ENCODE measurements at places on chromosomes 11 and 22.
A peak's percentile ranks its signal among the peaks of the same experiment; 100 is the strongest.

GRCh38 chr22:39959640-39960447, at the start of gene TMA7B:
TSS of gene TMA7B (plus strand) at chr22:39960397. CDS start at chr22:39964375, 3,978 bp downstream.
- peak; percentile 59 for DNase-seq

DNA sequence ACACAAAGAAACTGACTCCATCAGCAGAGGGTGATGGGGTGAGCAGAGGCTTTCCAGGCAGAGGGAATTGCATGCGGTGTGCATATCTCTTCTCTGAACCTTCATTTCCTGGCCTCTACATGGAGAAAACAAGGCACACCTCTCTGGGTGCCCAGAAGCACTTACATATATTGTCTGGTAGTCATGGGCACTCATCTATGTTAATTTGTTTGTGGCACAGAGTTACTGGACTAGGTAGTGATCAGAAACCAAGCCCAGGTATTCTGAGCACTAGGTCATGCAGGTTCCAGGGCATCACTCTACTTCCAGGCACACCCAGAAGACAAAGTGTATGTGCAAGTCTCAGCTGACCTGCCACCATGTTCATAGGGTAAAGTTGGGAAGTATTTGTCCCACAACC, 56.5 kb downstream of the FZD4 start:
- DNase-seq: no peak

- no peak for DNase-seq
These were observed 16.2 kb upstream of the LDLRAD3 start for GRCh38 chr11:35927682-35928081.

DNA sequence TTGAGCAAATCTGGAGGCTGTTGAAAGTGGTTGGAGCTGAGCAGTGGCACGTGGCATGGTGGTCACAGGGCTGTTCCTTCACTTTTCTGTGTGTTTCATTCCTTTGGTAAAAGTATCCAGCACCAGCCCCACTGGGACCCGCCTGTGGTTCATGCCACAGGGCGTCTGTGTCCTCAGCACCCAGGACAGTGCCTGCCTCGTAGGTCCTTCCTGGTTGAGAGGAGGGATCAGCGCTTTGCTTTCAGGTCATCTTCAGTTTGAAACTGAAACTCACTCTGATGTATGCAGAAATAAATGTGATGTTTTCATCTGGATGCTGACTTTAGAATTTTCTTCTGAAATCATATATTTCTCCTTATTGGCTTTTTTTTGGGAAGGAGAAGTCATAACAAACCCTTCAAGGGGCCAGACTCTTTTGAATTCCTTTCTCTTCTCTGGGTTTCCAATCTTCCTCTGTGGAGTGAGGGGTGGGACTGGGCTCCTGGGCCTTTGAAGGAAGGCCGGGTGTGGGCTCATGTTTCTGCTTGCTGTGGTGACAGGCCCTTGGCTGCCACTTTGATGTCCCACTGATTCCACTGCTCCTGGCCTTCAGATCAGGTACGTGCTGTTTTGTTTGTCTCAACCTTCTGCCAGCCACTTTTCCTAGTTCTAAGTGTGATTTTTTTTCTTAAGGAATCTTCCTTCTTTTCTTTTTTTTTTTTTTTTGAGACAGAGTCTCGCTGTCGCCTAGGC, 26.2 kb downstream of the TBC1D22A start:
- peak; percentile 49 for DNase-seq

GRCh38 chr11:95108159-95108611, 18.5 kb downstream of the ENDOD1 start:
- no peak for DNase-seq

- no peak for DNase-seq
These were observed 33.4 kb downstream of the MRTFA start for GRCh38 chr22:40603088-40603605.

DNA sequence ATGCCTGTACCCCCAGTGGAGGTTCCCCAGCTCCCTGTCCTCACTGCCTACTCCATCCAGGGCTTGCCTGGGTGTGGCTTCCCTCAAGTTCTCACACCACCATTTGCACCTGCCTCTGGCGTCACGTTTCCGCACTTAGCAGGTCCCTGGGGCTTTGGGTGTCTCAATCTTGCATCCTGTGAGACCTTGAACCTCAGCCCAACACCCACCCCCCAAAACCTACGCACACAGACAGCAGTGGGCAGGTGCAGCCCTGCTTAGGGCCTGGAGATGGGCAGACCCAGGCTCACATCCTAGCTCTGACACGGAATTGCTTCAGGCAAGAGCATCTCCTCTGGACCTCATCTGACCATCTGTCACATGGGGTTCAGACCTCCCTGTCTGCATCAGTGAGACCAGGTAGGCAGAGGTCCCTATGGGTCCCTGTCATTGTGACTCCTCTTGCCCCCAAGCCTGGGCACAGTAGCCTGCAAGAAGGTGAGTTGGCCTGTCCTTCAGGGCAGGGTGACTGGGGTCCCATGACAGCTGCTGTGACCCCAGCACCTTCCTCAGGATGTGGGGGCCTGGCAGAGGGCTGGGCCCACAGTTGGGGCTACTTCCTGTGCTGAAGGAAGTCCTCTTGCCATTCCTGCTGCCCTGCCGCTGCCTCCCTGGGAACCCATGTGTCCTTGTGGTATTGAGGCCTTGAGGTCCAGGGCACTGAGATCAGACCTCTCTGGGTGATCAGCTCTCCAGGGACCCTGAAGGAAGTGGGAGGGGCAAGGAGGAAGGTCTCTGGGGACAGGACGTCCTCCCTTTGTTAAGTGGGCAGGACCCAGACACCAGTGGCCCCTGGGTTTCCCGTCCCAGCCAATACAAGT, 2.0 kb downstream of the SIPA1 start:
- DNase-seq: peak; percentile 86

Measured in activated naive CD4-positive, alpha-beta T cell treated with anti-CD3 and anti-CD28 coated beads, Interleukin-2, amount 10 ng/mL, durations not matched to agents 7 days and 5 days (primary cell).